ENCODE measurements at places on chromosomes 7 and 10.

GRCh38 chr10:61343796-61344195 is 109.4 kb downstream of the TMEM26 start:
- H3K4me1 ChIP-seq = no peaks in the 10 kb centered on the region
- DNase-seq = no peak
- no peak overlapping the region for H3K27ac ChIP-seq
- no peaks in the 10 kb centered on the region for H3K36me3 ChIP-seq
- no peaks in the 10 kb centered on the region for H3K27me3 ChIP-seq

DNA sequence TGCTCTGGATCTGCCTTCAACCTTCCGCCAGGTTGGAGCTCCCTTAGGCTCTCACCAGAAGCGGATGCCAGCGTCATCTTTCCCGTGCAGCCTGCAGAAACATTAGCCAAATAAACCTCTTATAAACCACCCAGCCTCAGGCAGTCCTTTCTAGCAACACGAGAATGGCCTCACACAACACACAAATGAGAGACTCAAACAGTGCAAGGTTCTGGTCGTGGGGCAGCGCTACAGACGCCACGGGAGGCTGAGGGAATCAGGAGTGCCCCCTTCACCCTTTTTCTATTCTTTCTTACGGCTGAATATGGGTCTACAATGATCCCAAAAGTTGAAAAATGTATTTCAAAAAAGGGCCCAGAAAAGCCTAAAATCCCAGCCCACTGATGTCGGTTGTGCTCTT is 96.4 kb downstream of the FOXL3 start:
- no peaks in the 10 kb centered on the region for H3K4me1 ChIP-seq
- no peaks in the 10 kb centered on the region for H3K27me3 ChIP-seq
- no peak overlapping the region for H3K4me3 ChIP-seq

DNA sequence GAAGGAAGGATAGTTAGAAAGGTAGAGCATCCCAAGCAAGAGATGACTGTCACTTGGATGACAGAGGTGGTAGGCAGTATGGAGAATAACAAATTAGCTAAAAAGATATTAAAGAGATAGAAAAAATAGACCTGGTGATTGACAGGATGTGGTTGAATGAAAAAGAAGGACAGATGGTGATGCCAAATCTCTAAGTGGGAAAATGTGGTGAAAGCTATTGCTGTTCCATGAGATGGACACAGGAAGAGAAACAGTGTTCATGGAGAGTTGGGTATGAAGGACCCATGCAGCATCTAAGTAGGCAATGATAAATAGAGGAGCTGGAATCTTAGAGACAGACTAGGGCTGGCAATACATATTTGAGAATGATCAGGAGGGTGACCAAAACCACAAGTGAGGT is 30.7 kb downstream of the FAM13C start:
- H3K27ac ChIP-seq = no peak overlapping the region
- H3K4me3 ChIP-seq = no peak overlapping the region
- H3K36me3 ChIP-seq = no peaks in the 10 kb centered on the region
- peaks cover 2% of the 10 kb centered on the region for H3K4me1 ChIP-seq
- H3K27me3 ChIP-seq = no peaks in the 10 kb centered on the region

DNA sequence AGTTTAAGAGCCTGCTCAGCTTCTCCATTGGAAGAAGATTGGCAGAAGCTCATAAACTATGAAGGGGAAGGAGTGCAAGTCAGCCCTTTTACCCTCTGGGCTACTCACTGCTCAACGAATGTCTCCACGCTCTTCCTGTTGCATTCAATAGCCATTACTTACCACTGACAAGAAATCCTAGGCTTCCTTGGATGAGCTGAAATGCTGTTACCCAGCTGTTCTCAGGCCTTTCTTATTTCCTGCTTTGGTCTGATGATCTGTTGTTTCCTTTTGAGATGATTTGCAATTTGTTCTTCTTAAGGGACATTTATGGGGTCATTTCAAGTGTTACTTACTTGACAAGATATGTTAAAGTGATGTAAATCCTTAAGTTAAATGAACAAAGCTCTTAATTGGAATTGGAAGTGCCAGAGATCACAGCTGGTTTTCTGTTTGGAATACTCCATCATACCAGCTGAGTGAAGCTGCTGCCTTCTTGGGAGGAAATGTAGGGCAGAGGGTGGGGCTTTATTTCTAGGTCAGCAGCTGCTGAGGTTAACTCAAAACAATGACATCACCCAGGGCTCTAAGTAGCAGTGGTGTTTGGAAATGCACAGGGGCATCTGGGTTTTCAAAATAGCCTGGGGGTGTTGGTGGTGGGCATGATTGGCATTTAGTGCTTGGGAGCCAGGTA is 170.0 kb downstream of the PRKCQ start:
- no peak overlapping the region for H3K27ac ChIP-seq
- no peaks in the 10 kb centered on the region for H3K36me3 ChIP-seq
- H3K4me3 ChIP-seq = no peak overlapping the region
- H3K27me3 ChIP-seq = no peaks in the 10 kb centered on the region
- DNase-seq = no peak
- H3K4me1 ChIP-seq = no peaks in the 10 kb centered on the region

DNA sequence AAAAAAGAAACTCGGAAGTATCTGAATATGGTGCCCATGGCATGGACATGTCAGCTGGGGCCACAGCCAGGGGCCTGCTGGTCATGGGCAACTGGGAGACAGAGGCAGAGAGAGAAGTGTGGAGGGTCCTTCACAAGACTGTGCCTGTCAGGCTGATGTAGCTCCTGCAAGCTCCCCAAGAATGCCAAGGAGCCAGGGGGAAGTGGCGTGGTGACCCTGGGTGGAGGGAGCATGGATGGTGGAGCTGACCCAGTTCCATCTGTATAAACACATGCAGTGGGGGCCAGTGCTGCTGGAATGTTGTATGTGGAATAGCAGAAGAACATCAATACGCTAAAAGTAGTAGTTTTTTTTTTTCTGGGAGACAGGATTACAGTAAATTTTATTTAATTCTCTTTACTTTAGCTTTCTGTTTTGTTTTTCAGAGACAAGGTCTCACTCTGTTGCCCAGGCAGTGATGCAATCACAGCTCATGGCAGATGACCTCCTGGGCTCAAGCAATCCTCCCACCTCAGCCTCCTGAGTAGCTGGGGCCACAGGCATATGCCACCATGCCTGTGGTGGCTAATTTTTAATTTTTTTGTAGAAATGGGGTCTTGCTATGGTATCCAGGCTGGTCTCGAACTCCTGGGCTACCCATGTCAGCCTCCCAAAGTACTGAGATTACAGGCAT is 10.5 kb upstream of the ZMIZ2 start:
- no peak for DNase-seq
- no peaks in the 10 kb centered on the region for H3K27me3 ChIP-seq
- H3K4me3 ChIP-seq = no peak overlapping the region
- H3K36me3 ChIP-seq = no peaks in the 10 kb centered on the region
- no peak overlapping the region for H3K27ac ChIP-seq

All from neural progenitor cell (in vitro differentiated cells).